ENCODE measurements at places on chromosomes 1 and 21.

- DNase-seq: no peak
Measured at GRCh38 chr1:247542811-247543210, 6.1 kb upstream of the GCSAML start.

- DNase-seq: no peak
Measured at GRCh38 chr21:45507523-45507875, 34.7 kb downstream of the SLC19A1 start.

- DNase-seq: no peak
Measured at GRCh38 chr21:44463724-44464123, 8.4 kb downstream of the LRRC3 start.

- no peak for DNase-seq
Measured at GRCh38 chr21:33481314-33481943, 1.7 kb upstream of the TMEM50B start.

DNA sequence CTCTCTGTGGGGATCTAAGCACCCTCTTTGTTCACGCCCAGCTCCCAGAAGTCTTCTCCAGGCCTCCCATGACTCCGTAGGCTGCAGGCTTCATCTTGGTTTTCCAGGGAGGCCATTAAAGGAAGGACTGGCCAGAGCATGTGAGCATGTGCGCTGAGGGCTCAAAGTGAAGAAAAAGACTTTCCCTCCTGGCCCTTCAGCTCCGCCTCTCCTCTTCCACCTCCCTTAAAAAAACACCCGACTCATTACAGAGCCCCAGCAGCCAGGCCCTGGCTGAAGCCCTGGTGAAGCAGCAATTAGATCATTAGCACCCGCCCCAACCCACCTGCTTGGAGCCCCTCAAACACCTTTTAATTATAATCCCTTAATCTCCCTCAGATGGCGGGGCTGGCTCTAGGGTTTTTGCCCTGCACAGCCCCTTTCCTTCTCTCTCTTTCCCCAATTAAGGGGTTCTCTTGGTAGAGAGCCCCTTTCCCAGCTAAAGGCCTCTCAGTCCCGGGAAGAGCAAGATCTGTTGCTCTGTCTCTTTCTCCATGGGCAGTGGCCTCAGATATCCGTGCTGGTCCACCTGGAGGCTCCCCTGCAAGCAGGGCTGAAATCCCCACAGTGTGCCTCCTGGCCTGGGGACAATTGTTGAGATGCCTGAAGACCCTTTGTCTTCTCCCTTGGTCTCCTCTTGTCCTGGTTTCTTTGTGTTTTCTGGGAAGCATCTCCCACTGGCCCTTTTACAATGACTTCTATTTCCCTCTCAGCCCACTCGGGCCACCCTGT, 30.5 kb downstream of the RHBG start:
- no peak for DNase-seq

GRCh38 chr21:19541602-19542001, 1138.0 kb upstream of the TMPRSS15 start:
- no peak for DNase-seq

DNA sequence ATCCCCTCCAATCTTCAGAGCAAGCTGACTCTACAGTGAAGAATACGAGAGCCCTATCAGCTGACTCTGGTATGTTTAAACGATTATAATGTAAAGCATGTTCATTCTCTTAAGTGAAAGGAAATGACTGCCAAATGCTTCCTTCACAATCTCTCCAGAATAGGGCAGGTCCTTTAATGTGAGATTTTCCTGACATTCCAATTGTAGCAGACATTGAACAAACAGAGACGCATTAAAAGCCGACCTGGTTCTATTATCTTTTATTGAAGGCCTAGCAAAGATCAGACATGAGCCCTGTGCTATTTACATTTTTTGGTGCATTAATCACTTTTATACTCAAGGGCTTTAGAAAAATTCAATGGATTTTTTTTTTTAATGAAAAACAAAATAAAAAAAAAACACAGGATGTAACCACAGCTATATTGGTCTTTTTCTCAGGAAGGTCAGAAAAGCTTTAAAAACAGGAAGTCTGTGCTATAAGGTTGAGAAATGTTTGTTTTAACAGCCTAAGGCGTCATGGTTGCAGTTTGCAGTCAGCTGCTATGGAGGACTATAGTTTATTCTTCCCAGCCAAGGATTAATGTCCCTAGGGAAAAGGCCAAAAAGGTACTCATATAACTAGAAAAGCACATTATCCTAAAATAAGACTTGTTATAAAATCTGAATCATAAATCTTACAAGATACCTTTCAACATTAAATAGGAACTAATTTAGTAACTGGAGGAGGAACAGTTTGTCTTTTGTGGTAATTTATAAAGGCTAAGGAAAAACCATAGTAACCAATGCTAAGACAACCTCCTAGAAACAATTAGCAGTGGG, 104.8 kb downstream of the RERE start:
- DNase-seq: peak; percentile 39

GRCh38 chr1:27372022-27372807, 2.4 kb downstream of the FCN3 start:
- DNase-seq: no peak

DNA sequence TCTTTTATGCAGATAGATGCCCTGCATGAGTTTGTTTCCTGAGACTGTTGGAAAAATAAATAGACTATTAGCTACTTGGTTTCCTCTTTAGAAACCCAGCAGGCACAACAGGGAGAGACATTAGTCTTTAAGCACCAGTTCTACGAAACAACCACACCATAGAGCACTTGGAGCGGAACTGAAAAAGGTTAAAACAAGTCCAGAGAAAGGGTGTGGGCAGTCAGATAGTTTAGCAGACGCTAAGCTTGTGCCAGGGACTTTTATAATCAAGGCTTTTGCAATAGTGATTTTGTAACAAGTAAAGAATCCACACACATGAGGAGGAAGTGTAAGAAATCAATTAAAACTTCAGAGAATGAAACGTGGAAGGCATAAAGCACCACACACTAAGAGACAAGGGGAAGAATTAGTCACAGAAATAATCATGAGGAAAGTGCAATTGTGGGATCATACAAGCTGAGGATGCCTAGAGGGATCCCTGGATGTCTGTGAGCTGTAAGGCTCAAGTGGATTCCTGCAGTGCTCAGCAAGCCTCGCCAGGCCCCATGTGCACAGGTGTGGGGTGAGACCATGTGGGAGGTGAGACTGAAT, 37.8 kb upstream of the TLR5 start:
- peak; percentile 26 for DNase-seq

DNA sequence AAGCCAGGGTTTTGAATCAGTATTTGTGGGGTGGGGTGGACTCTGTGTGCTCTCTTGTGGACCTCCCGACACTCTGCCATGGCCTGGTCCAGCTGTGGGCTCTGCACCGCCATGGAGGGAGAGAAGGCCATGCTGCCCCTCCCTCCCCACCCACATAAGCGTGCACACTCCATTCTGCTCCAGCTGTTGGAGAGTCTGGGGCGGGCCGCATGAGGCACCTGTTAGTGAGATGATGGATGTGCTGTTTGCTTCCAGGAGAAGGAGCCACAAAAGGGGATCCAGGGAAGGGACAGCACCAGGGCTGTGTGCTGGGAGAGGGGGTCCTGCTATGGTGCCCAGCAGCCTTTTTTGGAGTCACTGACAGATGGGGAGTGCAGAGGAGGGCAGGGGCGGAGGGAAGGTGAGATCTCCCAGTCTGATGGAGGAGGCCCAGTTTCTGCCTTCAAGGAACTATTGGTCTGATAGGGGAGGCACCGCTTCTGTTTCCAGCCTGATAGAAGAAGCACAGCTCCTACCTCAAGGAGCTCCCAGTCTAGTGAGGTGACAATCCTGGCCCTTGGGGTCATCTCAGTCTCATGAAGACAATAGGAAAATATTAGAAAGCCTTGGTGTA, 101.5 kb downstream of the ACTL8 start:
- DNase-seq: no peak

DNA sequence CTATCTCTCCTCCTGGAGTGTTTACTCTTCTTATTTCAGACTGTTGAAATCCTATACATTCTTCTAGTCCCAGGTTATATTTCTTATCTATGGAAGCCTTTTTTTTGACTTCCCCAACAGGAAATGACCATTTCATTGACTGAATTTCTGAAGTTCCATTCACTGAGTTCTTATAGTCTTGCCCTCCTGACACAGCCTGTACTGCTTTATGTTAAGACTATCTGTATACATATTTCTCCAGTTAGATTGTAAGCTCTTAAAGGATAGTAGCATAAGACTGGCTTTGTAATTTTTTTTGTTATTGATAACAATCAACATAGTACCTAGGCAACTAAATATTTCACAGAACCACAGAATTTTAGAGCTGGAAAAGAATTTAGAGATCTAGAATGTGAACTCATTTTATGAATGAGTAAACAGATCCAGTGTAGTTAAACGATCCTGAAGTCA, 14.9 kb upstream of the MACF1 start:
- peak; percentile 30 for DNase-seq

- no peak for DNase-seq
Measured at GRCh38 chr1:211215577-211215976, 43.6 kb upstream of the RCOR3 start.

DNA sequence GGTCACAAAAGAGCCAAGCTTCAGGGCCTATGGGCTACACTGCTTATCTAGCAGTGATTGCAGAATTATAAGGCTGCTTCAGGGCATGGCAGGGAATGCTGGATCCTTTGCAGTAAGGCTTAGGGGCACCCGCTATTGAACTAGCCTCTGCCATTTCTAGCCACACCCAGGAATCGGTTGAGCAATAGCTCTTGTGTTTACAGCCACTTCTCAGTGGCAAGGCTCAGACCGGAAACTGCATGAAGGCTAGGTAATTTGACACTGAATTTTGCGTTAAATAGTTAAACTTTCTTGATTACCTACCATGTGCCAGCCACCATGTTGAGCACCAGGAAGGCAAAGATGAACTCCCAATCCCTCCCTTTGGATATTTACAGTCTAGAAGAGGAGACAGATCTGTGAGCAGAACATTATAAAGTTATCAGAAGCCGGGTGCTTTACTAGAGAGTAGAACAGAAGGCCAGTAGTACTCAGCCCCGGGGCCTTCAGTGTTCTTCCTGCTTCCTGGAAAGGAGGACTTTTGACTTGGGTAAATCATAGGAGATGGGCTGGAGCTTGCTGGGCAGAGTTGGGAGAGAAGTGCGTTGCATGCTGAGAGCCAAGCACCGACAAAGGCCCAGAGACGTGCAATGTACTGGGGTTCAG, 98.6 kb upstream of the LPGAT1 start:
- DNase-seq: no peak

- no peak for DNase-seq
Measured at GRCh38 chr1:197663162-197663953, 111.9 kb downstream of the DENND1B start.

DNA sequence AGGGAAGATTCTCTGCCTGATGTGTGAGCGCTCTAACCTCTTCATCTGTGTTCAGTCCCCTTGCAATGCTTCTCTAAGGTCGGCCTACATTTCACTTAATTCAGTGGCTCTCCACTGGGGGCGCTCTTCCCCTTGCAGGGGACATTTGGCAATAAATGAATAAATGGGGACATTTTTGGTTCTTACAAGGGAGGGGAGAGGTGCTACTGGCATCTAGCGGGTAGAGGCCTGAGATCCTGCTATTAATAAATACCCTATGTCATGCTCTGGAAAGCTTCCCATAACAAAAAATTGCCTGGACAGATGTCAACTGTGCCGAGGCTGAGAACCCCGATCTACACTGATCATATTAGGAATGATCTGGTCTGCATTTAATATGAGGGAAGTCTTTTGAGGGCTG, 25.9 kb upstream of the DNAJC11 start:
- peak; percentile 55 for DNase-seq

DNA sequence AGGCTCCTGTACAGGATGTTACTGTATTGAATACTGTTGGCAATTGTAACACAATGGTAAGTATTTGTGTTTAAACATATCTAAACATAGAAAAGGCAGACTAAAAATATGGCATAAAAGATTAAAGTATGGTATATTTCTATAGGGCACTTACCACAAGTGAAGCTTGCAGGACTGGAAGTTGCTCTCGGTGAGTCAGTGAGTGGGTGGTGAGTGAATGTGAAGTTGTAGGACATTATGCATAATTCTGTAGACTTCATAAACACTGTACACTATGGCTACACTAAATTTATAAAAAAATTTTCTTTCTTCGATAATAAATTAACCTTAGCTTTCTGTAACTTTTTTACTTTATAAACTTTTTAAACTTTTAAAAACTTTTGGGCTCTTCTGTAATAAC, 13.7 kb upstream of the TRIM62 start:
- no peak for DNase-seq

- no peak for DNase-seq
Measured at GRCh38 chr1:1307261-1307922, 338 bp downstream of the ACAP3 start.

DNA sequence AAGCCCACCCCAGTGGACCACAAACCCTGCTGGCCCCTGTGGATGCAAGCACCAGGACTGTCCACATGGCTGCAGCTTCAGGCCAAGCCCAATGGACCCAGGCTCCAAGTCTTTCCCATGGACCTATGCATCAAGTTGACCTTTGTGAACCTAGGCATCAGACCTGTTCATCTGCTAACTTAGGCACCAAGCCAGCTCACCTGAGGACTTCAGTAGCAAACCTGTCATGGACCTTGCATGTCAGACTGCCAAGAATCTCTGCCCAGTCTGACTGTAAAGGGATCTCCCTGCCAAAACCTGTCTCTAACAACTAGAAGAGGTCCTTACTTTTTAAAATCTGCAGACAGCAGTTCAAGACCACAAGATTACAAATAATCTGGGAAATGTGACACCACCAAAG, 37.8 kb downstream of the FMO3 start:
- no peak for DNase-seq

DNA sequence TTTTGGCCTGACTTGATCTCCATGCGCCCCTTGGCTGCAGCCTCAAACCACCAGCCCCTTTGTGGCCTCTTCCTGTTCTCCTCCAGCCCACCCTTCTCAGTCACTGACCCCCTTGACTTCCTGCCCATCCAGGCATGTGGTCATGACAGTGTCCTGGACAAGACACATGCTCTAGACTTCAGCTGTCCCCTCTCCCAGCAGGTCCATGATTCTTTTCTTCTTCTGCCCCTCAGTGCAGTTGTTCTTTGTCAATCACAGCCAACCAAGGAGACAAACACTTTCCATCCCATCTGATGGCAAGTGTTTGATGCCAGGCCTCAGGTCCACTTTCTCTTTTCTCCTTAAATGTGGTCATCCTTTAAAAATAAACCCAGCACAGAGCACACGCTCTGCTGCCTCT, 49.7 kb downstream of the SYT6 start:
- no peak for DNase-seq

- DNase-seq: no peak
Measured at GRCh38 chr1:110505596-110505995, 13.4 kb downstream of the KCNA10 start.

GRCh38 chr1:26049531-26050247, 3.8 kb upstream of the SLC30A2 start:
- no peak for DNase-seq

GRCh38 chr1:87867626-87868025, 538.9 kb downstream of the LMO4 start:
- no peak for DNase-seq

GRCh38 chr1:5985250-5985649, 7.0 kb downstream of the NPHP4 start:
- DNase-seq: no peak

- DNase-seq: no peak
Measured at GRCh38 chr1:41662765-41663437, 178.4 kb upstream of the EDN2 start.
